Suppressor macrophage (primary cell): ENCODE measurements at places on chromosomes 1 and 21.

DNA sequence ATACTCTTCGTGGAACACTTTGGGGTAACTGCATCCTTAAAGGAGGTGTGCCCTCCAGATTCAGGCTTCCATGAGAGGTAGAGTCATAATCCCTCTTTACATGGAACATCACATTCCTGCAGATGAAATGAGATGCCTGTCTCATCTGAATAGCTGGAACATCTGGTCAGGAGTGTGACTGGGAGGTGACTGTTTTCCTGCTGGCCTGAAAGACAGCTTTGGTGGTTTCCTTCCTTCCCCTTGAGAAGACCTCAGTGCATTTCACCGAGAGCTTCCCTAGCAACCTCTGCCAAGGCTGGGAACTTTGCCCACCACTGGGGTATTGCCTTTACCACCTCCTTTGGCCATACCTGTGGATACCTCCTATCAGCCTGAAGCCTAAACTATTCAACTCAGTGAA is 46.7 kb upstream of the GUCA2A start:
- no peak for DNase-seq

- DNase-seq = no peak
Observed at GRCh38 chr1:119081700-119082099, 58.8 kb downstream of the WARS2 start.

GRCh38 chr1:186220911-186221310 is 154.1 kb downstream of the TPR start:
- no peak for DNase-seq

DNA sequence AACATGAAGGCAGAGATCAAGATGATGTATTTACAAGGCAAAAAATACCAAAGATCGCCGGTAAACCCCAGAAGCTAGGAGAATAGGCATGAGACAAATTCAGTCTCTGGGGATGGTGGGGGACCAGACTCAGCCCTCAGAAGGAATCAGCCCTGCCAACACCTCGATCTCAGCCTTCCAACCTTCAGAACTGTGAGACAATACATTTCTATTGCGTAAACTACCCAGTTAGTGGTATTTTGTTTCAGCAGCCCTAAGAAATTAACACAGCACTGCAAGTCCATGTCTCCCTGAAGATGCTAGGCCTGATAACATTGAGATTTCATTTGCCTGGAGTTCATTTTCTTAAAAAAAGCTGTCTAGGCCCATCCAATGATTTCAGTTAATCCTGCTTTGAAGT is 622.5 kb downstream of the PTPRC start:
- DNase-seq = no peak

DNA sequence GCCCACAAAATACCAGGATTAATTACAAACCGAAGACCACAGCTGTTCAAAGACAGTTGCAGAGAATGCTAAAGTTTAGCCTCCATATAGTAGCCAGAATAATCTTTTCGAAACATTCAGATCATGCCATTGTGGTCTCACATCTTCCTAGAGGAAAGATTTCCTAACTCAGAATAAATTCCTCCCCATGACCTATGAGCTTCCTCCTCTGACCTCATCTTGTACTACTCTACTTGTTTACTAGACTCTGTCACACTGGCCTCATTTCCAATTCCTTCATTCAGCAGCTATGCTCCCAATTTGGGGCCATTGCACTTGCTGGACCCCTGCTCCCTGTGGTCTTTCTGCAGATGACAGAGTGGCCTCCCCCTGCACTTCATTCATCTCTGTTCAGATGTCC is 71.8 kb upstream of the LRRC53 start:
- no peak for DNase-seq

DNA sequence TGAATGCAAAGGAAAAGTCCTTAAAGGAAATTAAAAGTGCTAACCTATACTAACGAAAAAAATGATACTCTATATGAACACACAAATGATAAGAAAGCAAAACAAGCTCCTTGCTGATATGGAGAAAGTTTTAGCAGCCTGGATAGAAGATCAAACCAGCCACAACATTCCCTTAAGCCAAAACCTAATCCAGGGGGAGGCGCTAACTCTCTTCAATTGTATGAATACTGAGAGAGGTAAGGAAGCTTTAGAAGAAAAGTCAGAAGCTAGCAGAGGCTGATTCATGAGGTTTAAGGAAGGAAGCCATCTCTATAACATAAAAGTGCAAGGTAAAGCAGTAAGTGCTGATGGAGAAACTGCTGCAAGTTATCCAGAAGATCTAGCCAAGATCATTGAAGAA is 3.4 kb downstream of the KRTAP23-1 start:
- DNase-seq = no peak

DNA sequence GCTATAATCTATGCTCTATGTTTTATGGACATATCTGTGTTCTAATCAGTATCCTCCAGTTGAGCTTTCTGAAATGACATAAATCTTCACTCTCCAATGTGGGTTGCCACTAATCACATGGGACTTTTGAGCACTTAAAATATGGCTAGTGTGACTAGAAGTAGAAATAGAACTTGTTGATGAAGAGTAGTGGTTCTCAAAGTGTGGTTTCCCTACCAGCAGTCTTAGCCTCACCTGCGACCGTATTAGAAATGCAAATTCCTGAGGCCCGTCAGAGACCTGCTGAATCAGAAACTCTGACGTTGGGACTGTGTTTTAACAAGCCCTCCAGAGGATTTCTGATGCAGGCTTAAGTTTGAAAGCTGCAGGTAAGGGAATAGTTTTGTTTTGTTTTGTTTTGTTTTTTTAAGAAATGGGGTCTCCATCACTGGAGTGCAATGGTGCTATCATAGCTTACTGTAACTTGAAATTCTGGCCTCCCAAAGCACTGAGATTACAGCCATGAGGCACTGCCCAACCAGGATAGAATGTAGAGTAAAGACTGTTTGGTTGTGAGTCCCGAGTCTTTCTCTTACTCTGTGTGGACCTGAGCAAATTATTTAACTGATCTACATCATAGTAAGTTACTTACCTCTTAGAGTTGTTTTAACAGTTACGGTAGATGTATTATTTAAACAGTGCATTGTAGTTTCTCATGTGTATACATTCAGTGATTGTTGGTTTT is 21.7 kb downstream of the GLRX2 start:
- no peak for DNase-seq

DNA sequence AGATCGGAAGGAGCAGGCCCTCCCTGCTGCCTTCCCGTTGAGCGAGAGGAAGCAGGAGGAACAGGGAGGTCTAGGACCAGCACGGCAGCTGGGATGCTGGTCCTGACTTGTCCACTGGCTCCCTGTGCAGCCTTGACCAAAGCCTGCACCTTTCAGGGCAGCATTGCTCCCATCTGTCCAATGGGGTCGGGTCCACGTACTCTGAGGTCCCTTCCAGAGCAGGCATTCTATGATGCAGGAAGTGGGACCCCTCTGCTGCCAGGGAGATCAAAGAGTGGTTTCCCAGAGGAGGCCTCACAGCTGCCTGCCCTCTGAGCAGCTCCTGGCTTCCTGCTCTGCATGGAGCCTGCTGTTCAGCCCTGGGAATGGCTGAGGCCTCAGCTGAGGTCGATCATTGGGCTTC is 21.7 kb upstream of the ZNF362 start:
- no peak for DNase-seq

- DNase-seq = no peak
Observed at GRCh38 chr1:214718724-214719123, 115.7 kb downstream of the CENPF start.

DNA sequence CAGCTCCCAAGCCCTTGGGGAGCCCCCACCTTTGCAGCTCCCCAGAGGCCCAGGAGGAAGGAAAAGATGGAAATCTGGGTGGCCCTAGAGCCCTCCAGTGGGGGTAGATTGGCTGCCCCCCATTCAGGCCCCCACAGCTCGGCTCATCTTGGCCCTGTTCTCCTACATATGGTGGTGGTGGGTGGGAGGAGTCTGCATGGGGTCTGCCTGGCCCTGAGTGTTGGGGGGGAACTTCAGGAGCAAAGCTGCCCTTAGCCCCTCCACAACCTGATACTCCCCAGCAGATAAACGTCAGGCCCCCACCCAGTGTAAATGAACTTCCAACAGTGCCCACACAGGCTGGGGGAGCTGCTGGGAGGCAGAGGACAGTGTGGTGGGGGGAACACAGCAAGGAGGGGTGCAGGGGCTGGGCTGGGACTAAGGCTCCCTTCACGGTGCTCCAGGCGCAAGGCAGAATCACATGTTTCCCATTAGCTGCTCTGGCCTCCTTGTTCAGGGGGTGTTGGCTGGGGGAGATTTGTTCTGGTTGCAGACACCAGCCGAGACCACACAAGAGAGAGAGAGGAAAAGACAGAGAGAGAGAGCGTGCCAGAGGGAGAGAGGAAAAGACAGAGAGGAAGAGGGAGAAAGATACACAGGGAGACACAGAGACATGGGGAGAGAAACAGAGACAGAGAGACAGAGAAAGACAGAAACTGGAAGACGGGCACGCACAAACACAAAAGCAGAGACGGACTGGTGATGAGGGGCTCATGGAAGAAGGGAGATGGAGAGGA is 42.6 kb downstream of the AHDC1 start:
- DNase-seq = no peak
